RPMI7951 (cell line): ENCODE measurements at places on chromosomes 16 and 17.

GRCh38 chr17:69878661-69879060, 196.4 kb upstream of the KCNJ16 start:
- DNase-seq = no peak

- DNase-seq = peak; percentile 91
Observed at GRCh38 chr17:77319211-77320043, 178.7 kb downstream of the SEC14L1 start.

- peak; percentile 2 for DNase-seq
Observed at GRCh38 chr17:55895112-55895759, 144.4 kb downstream of the PCTP start.

- DNase-seq = no peak
Observed at GRCh38 chr17:4340914-4341615, 25.4 kb downstream of the UBE2G1 start.

GRCh38 chr17:54373970-54374369, 526.7 kb upstream of the TOM1L1 start:
- DNase-seq = no peak

DNA sequence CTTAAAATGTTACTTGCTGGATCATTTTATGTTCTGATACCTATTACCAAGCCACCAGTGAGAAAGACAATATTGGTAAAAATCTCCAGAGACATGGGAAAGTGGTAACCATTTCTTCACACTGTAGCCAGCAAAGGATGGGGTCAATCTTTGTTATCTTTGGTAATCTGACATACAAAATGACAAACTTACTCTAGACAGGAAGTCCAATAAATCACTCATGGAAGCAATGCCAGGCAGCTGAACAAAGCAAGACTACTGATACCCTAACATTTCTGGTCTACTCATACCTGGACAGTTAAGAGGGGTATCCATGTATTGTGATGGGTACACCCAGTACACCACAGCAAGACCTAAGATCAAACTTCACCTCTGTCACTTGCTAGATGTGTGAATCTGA, 19.0 kb downstream of the GRB2 start:
- DNase-seq = no peak

- DNase-seq = no peak
Observed at GRCh38 chr17:48563385-48563838, 14.7 kb downstream of the HOXB4 start.

GRCh38 chr17:1169221-1169928, 10.4 kb downstream of the ABR start:
- DNase-seq = no peak

DNA sequence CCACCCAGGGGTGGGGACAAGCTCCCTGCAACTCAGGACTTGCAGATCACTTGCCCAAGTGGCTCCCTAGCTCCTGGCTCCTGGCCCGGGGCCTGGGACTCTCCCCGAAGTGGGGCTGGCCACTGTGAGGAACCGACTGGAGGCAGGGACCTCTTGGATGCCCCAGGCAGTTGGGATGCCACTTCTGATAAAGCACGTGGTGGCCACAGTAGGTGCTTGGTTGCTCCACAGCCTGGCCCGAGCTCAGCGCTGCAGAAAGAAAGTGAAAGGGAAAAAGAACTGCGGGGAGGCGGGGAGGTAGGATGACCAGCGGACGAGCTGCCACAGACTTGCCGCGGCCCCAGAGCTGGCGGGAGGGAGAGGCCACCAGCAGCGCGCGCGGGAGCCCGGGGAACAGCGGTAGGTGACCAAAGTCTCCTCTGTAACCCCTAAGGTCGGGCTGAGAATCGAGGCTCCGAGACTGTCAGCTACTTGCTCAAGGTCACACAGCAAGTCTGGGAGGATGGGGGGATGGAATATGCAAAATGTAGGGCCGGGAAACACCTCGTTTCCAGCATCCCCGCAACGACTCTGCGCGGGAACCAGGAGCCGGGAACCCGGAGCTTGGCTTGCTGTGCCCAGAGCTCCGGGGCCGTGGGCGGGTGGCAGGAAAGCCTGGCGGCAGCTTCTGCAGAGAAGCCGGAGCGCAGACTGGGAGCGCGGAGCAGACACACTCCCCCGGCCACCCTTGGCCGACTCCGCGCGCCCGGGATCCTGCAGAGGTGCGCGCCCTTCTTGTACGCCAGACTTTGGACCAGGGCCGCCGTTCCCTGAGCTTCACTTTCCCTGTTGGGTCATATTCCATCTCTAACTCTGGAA, 1.9 kb downstream of the CIITA start:
- peak; percentile 68 for DNase-seq
